ENCODE measurements at places on chromosomes 5 and 9.

- DNase-seq, result no peak
These were observed 510.3 kb upstream of the KLF4 start for GRCh38 chr9:107999890-108000289.

GRCh38 chr5:150108711-150109514 is 22.6 kb upstream of the CSF1R start:
- DNase-seq, result no peak

GRCh38 chr5:150227606-150228273 is 37.9 kb downstream of the SLC6A7 start:
- peak; percentile 46 for DNase-seq

GRCh38 chr5:93164690-93165089 is 416.3 kb downstream of the NR2F1-AS1 start:
- no peak for DNase-seq

GRCh38 chr9:125484350-125485282 is 222.4 kb downstream of the MAPKAP1 start:
- no peak for DNase-seq

DNA sequence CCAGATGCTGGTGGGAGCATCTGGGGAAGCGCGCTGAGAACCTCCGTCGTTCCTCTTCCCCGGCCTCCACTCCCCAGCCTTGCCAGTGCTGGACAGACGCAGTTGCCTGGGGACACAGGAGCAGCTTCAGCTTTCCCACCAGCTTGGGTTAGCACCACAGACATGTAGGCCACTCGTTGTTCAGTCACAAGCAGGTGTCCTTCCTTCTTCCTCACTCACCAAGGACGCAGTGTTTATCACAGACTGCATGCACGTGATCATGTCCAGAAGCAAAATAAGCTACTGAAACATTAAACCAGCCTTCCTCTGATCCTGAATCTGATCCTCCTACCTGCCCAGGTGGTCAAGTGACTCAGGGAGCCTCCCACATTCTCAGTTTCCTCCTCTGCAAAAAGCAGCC is 232.9 kb downstream of the SYK start:
- DNase-seq, result no peak

GRCh38 chr5:37936091-37936490 is 96.2 kb upstream of the GDNF start:
- DNase-seq, result no peak

- DNase-seq, result no peak
These were observed 57.5 kb upstream of the MCCC2 start for GRCh38 chr5:71529682-71530081.

DNA sequence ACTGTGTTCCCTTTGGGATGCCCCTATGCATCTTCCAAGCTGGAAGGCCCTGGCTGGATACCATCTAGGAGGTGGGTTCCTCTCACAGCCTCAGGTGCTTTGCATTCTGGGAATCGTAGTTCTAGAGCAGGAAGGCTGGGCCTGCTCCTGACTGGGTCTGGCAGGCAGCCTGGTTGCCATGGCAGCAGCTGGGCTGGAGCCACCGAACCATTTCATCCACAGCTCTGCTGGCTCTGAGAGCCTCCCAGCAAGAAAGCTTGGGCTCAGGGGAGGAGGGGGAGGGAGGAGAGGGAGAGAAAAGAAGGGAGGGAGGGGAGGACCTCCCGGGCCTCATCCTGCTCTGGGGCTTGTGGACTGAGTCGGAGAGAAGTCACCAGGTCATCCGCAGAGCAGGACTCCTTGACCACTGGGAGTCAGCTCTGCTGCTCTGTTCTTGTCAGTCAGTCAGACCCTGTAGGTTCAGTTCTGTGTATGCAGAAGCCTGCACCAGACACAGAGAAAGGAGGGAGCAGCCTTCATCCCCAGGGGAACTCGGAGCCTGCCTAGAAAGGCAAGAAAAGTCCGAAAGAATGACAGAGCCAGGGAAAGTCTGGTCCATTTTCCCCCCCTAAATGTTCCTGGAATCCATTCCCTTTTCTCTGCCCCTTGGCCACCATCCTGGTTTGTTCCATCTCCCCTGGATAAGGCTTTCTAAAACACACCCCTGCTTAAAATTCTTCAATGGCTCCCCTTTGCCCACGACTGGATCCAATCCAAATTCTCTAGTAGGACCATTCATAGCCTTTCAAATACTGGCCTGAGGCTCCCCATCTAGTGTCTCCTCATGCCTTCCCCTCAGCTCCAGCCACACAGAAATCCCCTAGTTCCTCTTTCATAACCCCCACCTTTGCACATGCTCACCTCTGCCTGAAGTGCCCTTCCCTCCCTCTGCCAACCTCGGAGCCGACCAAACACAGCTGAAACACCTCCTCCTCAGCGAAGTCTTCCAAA is 65.4 kb upstream of the ARAP3 start:
- no peak for DNase-seq

DNA sequence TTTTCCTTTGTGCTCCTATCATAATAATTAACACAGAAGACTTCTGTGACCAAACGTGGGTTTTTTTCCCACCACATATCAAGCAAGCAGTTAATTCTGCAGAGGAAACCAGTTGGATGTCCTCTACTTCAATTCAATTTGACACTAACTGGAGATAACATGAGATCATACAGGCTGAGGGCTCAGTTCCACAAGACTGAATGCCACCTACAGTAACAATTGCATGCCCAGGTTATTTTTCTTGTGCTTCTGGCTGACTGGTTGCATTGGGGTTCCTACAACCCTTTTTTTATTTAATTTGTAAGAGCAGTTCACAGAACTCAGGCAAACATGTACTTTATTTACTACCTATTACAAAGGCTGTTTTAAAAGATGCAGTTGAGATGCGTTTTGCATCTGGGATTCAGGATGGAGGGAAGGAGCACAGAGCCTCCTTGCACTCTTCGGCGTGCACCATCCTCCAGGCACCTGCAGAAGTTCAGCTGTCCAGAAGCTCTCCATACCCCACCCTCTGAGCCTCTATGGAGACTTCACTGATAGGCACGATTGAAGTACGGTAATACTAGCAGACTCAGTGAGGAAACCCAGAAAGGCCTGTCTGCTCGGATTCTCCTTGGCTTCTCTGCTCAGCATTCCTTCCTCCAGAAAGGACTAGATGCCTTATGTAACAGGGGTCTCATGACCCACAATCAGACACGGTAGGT is 425.2 kb upstream of the CDH9 start:
- no peak for DNase-seq

- no peak for DNase-seq
These were observed 287.7 kb upstream of the DAP start for GRCh38 chr5:11048760-11049159.

DNA sequence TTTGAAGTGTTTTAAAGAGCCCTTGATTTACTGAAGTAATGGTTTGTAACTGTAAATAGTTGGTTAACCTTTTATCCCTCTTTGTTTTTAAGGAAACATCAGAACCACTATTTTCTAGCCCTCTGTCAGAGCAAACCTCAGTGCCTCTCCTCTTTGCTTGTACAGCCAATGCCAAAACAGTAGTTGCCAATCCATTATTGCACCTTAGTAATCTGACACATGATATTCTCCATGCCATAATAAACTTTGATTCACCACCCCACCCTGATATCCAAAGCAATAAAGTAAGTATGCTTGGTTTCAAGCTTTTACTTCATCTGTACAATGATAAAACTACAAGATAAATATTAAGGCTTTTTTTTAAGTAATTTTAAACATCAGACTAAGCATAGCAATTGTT is 100.8 kb downstream of the DMXL1 start:
- no peak for DNase-seq

- no peak for DNase-seq
These were observed 605.9 kb upstream of the DAB2 start for GRCh38 chr5:40030661-40031060.

GRCh38 chr9:124217836-124218437 is 39.8 kb upstream of the NEK6 start:
- no peak for DNase-seq

DNA sequence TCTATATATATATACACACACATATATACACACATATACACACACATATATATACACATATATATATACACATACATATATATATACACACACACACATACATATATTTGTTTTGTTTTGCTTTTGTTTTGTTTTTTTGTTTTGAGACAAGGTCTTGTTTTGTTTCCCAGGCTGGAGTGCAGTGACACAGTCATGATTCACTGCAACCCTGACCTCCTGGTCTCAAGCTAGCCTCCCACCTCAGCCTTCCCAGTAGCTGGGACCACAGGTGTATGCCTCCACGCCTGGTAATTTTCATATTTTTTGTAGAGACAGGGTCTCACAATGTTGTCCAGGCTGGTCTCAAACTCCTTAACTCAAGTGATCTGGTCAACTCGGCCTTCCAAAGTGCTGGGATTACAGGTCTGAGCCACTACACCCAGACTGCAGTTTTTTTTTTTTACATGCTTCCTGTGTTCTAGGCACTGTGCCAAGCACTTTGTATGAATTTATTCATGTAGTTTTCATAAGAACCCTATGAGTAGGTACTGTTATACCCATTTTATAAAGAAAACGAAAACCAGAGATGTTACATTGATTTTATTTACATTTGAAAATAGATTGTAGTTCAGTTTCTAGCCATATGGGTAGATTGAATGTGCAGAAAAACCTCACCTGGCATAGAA is 120.7 kb downstream of the PBX3 start:
- no peak for DNase-seq

DNA sequence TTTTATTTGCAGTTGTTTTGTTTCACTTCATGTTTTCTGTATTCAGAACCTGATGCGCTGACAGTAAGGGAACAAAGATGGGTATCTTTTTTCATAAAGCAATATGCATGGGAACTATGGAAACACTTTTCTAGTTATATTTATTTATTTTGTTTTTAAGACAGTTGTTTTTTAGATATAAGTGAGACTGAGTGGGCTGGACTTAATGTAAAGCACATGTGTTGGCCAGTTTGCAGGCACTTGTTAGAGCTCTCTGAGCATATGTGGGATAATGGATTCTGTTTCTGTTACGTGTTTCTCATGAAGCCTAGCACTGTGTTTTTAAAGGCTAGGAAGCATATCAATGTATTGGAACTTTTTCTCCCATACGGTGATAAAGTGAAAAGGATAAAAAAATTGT is 164.1 kb downstream of the PRR16 start:
- no peak for DNase-seq

DNA sequence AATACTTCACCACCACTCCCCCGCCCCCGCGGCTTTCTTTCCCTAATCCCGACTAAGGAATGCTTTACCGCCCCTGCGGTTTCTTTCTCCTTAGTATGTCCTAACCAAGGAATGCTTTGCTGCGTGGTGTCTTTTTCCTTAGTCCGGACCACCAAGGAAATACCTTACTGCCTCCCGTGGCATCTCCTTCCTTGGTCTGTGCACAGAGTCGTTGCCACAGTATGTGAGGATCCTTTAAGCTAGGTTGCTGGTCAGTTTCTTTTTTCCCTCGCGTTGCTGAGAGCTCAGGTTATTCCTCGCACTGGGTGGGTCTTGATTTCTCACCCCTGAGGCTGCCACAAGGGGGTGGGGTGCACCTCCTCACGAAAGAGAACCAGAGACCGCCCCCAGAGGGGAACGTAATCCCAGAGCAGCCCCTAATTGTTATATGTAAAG is 309.4 kb downstream of the NR3C1 start:
- no peak for DNase-seq

GRCh38 chr5:143161885-143162540 is 241.5 kb downstream of the NR3C1 start:
- peak; percentile 86 for DNase-seq

DNA sequence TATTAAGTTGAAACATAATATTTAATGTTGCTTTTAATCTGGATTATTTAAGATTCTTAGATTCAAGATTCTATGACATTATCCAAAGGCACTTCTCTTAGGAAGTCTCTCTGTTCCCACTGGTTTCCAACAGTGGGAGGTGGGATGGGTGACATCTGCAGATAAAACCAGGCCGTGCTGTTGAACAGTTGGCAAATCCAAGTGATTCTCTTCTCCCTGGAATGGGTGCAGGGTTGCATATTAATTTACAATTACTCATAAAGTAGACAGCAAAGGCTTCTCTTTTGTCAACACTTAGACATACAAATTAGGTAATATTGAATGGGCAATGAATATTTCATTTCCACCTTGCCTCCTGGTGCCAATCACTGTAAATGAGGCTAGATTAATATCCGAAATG is 233.7 kb upstream of the IL12B start:
- no peak for DNase-seq

DNA sequence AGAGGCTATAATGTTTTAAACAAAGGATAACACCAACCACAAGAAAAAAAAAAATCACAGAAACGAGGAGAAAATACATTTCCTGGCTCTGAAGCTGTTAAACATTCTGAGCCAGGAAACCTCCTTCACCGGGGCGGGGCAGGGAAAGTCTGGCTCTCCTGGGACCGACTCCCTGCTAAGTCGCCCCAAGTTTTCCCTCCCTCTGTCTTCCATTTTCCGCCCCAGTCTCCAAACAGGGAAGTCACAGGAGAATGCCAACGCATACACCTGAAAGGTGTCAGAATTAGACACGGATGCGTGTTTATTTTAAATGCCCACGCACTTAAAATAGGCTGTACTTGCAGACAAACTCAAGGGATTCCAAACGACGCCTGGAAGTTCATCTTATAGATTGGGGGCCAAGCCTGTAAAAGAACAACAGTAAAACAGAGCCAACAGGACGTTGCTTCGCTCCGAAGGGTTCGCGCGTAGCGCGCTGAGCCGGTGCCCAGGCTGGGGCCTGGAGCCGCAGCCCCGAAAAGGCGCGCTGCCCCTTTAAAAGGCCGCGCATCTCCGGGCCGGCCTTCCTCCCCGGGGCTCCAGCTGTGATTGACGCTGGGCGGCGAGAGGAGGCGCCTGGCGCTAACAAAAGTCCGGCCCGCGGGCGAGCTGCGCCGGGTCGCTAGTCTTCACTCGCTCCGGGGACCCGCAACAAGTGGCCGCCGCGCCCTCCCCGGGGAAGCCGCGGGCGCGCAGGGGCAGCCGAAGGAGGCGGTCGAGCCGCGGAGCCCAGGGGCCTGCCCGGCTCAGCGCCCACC is at the start of gene FBXL7:
TSS of gene FBXL7 (plus strand) at position 653 of the 797 bp plus-strand sequence.
- DNase-seq, result no peak

DNA sequence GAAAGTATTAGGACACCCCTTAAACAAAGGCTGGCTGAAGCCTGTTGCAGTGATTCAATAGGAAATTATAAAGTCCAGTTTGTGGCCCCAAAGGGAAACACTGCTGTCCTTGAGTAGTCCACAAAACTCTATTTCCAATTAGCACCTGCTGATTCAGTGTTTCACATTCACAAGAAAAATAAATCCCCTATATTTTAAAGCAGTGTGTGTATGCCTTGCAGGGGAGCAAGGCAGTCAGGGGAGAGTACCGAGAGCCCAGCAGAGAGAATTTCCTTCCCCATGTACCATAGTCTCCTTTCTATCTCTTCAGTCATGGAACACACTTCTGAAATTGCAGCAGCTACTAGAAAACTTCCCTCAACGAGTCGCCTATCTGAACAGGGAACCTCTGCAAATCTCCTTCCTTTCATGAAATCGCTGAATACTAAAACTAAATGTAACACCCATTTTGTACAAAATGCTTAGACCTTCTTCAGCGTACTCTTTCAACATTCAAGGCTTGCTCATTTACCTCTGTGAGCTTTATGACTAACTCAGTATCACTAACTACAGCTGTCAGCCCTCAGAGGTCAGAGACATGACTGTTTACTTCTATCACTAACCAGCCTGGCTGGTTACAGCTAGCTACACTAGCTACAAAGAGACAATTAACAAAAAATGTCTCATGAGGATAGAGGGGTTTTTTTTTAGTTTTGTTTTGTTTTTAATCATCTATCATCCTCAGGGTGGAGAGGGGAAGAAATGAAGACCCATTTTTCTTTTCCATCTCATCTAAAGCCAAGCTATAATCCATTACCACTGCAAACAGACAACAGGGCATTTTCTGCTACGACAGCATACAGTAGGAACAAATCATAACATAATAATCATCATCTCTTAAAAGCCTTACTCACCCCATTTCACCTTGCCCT is 188.7 kb downstream of the EBF1 start:
- peak; percentile 13 for DNase-seq

- peak; percentile 57 for DNase-seq
These were observed 79.4 kb downstream of the SPTLC1 start for GRCh38 chr9:92035687-92036410.
